ENCODE measurements at places on chromosomes 1 and 21. TPM values are rescaled to one million over a fixed set of nuclear protein-coding genes. Genes with fewer than 3 reads are reported as not detected.

The PCP4L1 gene
- total RNA-seq: 0.10 TPM

The STRIP1 gene
- 12.9 TPM for total RNA-seq

The TMEM82 gene
- total RNA-seq: not detected

The GABRD gene
- total RNA-seq: 0.58 TPM

The FAM177B gene
- total RNA-seq: not detected

The ST6GALNAC5 gene
- not detected for total RNA-seq

The AGMAT gene
- 6.1 TPM for total RNA-seq

The HEYL gene
- 3.1 TPM for total RNA-seq

The NES gene
- 1.2 TPM for total RNA-seq

The ALG14 gene
- total RNA-seq: 2.8 TPM

The COL8A2 gene
- 0.09 TPM for total RNA-seq

The OR2G3 gene
- total RNA-seq: not detected

The FAM72C gene
- total RNA-seq: 5.8 TPM

The TMEM240 gene
- 0.43 TPM for total RNA-seq

The PYGO2 gene
- total RNA-seq: 23.6 TPM

The CHRNB2 gene
- 0.58 TPM for total RNA-seq

The HSD3B1 gene
- not detected for total RNA-seq

The TEKT2 gene
- not detected for total RNA-seq

The LINGO4 gene
- total RNA-seq: not detected

The ADGRL4 gene
- total RNA-seq: not detected

The UTS2 gene
- not detected for total RNA-seq
